ENCODE measurements at places on chromosomes 2 and 18. TPM values are rescaled to one million over a fixed set of nuclear protein-coding genes. Genes with fewer than 3 reads are reported as not detected.

The WDR35 gene
- 8.4 TPM for total RNA-seq

The KCNF1 gene
- total RNA-seq = 0.57 TPM

The SP110 gene
- total RNA-seq = 50.1 TPM

The MC4R gene
- 0.33 TPM for total RNA-seq

The TEX44 gene
- not detected for total RNA-seq

The GAL3ST2 gene
- total RNA-seq = 0.09 TPM

The RAB27B gene
- total RNA-seq = 1.5 TPM

The SCYGR4 gene
- total RNA-seq = not detected

The TMEM37 gene
- total RNA-seq = 0.52 TPM

The CKAP2L gene
- total RNA-seq = 14.1 TPM

The SATB2 gene
- total RNA-seq = 0.38 TPM

The FAM117B gene
- 5.7 TPM for total RNA-seq

The LCT gene
- 1.1 TPM for total RNA-seq

The UGT1A4 gene
- total RNA-seq = 0.09 TPM

The CNGA3 gene
- total RNA-seq = 0.09 TPM

The ZNF385B gene
- 0.14 TPM for total RNA-seq

DNA sequence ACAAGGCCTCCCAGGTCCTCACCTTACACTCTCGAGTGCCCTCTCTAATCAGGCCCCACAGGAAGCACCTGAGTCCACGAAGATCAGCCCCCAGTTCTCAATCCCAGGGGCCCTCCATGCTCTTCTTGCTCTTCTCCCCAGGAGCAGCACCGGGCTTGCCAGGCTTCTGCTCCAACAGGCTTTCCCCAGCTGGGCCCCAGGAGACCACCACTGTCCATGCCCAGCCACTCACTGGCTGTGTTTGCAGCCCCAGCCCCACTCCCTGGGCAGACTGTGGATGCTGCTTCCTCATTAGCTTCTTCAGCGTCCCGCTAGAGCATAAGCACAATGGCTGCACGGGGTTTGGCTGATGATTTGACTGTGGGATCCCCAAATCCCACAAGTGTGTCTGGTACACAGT lies 781.9 kb downstream of the GALR1 start:
- DNase-seq = no peak

- no peak for DNase-seq
Observed at GRCh38 chr2:232854082-232854481, 16.0 kb upstream of the SNORC start.

DNA sequence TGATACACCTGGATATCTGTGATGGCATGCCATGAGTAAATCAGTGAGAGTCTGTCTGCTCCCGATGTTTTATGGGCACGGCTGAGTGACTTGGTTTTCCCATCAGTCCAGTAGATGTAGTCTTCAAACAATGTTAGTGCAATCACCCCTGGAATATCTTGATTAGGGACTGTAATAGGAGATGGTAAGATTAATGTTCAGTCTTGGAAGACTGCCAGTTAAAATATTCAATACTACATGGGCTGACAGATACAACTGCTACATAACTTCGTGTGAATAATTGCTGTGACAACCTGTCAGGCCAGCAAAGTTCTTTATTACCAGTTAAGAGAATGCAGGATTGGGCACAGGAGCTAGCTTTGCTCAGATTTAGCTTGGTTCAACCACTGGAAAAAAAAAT lies 1673.3 kb downstream of the LRP1B start:
- DNase-seq = no peak

DNA sequence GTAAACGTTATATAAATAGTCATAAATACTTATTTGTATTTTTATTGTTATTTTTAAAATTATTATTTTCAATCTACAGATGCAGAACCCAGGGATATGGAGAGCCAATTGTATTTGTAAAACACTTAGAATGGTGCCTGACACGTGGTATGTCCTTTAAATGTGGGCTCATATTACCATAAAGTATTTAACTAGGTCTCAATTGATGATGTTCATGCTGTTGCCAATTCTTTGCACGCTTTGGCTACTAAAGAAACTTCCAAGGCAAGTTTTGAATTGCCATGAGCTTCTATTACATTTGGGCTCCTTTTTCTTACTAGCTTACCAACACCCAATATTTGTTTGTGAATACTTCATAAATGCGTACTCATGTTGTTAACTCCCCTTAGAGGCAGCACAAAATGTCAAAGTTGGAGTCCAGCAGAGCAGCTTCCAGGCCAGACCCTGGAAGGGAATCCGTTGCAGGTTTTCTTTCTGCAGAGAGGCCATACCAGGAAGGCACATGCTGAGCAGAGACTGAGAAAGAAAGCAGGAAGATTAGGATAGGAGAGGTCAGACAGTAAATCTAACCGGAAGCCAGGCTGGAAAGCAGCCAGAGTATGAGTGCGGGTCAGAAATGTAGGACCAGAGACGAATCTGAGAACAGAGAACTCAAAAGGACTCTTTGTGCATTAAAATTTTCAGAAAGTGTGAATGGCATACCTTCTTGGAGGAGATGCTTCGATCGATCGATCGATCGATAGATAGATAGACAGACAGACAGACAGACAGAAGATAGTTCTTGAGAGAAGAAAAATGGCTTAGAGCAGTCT lies 4.2 kb upstream of the NOSTRIN start:
- DNase-seq = no peak

- no peak for DNase-seq
Observed at GRCh38 chr18:41073372-41073954, 881.6 kb upstream of the PIK3C3 start.

- no peak for DNase-seq
Observed at GRCh38 chr2:239222706-239223309, 178.0 kb downstream of the HDAC4 start.

- DNase-seq = no peak
Observed at GRCh38 chr2:218981881-218982585, 3.0 kb downstream of the FEV start.

DNA sequence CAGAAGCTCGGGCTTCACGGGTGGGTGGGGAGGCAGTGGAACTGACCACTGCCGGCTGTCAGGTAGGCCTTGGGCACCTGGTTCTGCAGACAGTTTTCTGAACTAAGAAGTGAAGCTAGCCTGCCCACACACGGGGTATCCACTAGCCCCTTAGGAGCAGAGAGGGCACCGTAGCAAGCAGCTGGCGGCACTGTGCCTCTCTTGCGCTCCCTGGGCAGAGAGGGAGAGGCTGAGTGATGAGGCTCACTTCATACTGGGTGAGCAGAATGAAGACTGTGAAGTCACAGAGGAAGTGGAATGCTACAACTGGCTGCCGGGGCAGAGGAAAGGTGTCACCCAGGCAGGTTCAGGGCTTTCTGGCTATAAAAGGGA lies 753 bp downstream of the ITPRIPL1 start:
- no peak for DNase-seq

GRCh38 chr2:59884166-59884565 lies 669.3 kb downstream of the BCL11A start:
- no peak for DNase-seq

- no peak for DNase-seq
Observed at GRCh38 chr18:26014462-26014861, 76.0 kb downstream of the SS18 start.

- DNase-seq = no peak
Observed at GRCh38 chr2:212176151-212176550, 362.5 kb downstream of the ERBB4 start.

DNA sequence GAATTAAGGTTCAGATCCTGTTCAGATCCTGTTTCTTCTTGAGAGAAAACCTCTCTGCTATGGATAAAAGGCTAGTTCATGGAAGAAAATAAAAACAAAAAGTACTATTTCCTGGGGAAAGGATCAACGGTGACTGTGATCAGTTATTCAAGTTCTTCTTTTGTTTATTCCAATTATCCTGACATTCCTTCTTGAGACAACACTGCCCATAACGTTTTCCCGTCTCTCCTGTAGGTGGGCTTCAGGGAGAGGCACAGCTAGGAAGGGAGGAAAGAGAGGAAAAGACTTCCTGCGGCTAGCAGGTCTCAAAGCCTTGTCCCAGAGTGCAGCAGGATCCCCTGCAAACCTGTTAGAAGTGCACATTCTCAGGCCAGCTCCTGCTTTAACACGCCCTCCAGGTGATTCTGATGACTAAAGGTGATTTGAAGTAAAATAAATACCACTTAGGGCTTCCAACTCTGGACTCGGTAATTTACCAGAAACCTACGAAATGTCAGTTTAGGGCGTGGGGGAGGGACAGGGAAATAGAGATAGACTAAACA lies 4.5 kb upstream of the FHL2 start:
- DNase-seq = no peak

DNA sequence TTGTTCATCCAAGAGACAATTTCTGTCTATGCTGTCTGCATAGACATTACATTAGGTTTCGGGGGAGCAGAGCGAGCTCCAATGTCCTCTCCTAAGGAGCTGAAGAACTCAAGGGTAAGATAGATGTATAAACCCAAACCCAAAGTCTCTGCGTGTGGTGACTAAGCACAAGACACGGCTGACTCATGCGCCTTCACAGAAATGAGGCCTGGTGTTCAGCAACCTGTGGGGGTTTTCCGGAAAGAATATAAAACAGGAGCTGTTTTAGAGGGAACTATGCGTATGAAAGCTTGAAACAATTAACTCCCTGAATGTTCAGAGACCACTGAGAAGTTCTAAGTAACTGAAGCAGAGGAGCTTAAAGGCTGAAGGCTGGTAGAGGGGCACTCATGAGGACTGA lies 154.7 kb downstream of the SOX11 start:
- no peak for DNase-seq

DNA sequence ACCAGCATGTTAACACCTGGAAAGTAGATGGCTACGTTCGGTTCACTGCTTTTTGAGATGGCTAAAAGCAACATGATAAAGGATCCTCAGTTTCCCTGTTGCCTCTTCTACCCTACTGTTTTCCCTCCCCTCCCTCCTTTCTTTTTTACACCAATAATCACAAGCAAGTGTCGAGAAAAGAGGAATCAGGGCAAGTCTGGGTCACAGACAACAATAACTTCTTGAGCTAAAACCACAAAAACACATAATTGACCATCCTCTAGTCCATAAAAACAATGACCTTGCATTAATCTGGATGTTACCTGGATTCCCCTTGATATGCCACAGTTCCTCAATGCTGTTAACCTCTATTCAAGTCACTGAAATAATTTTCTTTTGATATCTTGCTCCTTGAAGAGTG lies 736.6 kb upstream of the GCFC2 start:
- no peak for DNase-seq

DNA sequence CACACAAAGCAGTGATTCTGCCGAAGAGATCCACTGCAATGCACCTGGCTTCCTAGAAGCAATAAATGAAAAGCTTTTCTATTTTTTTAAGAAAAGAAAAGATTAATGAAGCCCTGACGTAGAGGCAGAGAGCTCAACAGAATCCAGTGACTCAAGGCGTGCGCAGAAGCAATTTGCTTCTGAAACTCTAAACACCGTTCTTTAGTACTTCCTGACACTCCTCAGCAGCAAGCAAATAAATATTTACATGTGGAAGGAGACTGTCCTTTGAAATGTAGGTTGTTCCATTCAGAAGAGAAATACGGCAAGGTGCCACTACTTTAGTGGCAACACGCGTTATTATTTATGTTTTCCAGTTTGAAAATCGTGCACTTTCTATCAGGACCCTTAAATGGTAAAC lies 126.2 kb upstream of the ZNF516 start:
- no peak for DNase-seq

GRCh38 chr2:17658251-17658843 lies 95.3 kb downstream of the SMC6 start:
- DNase-seq = no peak

- DNase-seq = no peak
Observed at GRCh38 chr18:75052475-75052874, 156.5 kb downstream of the PTGR3 start.

DNA sequence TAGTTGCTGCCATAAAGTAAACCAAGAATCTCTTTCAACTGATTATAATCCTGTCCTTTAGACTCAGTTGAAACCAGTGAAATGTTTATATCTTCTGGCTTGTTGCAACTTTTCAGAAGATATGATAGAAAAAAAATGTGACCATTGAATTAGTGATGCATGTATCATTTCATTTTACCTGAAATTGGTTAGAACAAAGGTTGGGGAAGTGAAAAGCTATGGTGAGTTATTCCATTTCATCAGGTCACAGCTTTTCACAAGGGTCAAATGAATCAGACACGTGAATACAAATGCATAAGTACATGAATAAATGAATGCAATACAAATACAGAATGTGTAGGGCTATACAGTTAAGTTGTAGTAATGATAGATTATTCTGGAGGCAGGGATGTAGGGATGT lies 15.1 kb downstream of the CCDC85A start:
- DNase-seq = no peak

- no peak for DNase-seq
Observed at GRCh38 chr2:225472161-225472560, 72.7 kb downstream of the NYAP2 start.

Measured in thymus (tissue), 14 donors.